NCI-H2227 treated with DMSO at 0.1 percent for 48 hours (cell line): ENCODE measurements at places on chromosomes 4 and X.

GRCh38 chr4:147768113-147768512 is 36.2 kb downstream of the ARHGAP10 start:
- no peak for DNase-seq

DNA sequence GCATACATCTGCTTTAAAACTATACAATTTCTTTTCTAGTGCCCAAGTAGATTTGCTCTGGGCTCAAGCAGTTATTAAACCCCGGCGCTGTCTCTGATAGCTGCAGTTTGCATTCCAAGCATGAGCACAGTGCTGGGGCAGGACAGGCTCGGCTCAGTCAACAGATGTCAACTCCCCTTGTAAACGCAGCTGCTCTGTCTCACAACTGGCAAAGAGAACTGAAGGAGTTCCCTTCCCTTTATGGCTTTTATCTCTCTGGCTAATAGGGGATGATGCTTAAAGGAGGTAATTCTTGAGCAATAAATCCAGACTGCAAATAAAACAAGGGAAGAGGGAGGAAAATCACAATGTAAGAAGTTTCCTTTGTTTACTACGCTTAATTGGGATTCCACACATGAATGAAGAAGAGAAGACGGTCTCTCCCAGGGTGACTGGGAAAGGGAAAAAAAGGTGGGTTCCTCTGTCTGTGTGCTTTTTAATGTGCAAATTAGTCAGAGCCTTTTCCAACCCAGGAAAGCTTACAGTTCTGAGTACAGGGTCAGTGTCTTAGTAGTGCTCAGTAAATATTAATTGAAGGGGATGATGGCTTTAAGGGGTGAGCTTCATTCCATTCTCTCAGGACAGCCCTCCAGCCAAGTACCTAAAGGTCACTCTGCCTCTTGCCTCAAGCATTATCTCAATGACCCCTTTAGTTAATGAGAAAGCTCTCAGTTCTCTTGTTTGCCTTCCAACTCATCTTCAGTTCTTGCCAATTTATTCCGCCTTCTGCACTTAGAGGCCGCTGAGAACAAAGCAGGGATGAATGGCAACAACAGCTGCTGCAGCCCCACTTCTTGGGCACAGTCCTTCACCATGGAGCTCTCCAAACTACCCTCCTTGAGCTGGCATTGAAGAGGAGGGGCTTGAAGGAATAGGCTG is 155.7 kb upstream of the JADE1 start:
- peak; percentile 28 for DNase-seq

DNA sequence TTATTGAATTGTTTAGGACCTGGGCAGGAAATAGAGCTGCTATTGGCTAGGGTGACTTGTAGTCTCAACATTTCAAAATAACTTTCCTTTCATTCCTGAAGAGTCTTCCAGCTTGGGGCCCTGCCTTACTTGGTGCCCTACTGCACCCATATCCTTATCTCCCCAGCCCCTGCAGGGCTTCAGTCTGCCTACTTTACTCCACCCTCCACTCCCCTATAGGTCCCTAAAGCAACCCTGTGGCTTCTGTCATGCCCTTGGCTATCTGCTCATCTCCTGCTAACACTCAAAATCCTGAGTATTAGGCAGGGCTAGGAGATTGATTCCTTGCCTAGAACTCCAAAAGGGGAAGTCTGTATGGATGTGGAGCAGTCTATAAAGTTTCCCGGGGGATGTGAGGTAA is 57.6 kb upstream of the PRKG2 start:
- DNase-seq: no peak

GRCh38 chr4:89482251-89482650 is 174.7 kb upstream of the GPRIN3 start:
- DNase-seq: peak; percentile 36

DNA sequence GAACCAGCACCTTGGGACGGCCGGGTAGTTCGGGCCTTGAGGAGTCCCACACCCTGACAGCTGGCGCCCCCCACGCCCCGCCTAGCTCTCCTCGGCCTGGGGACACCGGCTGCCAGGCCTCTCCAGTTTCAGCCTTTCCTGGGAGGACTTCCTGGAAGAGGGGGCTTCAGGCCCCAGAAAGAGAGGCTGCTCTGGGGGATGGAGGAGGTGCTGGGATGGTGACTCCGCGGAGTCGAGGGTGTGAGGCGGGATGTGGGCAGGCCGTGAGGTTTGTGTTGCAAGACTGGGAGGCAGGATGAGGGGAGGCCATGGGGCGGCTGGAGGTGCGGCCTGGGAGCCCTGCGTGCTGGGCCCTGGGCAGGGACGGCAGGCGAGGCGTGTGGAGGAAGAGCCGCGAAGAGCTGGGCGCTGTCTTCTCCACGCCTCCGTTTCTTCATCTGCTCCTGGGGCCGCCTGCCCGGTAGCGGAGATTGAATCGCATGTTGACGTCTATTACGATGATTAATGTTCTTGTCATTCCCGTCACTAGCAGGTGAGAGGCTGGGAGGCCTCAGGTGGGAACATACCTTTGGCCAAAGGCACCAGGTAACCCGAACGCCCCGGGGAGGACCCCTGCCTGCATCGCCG is 918 bp upstream of the FGFRL1 start:
- DNase-seq: no peak

- no peak for DNase-seq
Measured at GRCh38 chrX:122857734-122858133, 326.3 kb upstream of the GRIA3 start.

- DNase-seq: no peak
Measured at GRCh38 chrX:130758072-130758471, 144.9 kb downstream of the ENOX2 start.

DNA sequence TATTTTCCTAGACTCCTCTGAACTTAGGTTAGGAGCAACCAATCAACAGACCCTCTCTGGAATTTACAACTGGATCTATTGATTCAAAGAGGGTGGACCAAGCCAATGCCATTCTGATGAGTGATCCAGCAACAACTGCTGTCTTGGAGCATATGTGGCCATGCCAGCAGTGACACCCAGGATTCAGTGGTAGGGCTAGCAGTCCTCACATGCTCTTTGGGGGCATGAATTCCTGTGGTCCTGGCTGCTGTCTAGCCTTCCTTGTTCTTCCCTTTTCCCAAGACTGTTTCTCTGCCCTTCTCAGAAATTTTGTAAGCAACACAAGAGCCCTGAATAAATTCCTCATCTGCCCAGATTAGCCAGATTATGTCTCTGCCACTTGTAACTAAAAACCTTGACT is 61.5 kb upstream of the GATB start:
- DNase-seq: no peak

GRCh38 chrX:337331-337831 is 18.8 kb upstream of the GTPBP6 start:
- no peak for DNase-seq

DNA sequence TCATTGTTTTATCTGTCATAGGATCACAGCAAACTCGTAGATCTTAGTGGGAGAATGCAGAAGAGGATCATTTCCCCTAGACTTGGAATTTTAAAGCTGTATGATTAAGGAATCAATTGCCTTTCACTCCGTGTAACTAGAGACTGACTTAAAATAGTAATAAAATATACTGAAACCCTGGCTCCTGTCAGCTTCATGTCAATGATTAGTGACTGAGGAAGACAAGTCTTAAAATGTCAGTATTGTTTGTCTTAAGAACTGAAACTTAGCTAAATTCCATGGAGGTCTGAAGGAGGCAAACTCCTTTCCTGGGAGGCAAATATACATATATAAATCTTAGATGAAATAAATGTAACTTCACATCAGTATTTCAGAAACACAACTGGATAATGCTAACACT is 1016.7 kb upstream of the PCDH10 start:
- no peak for DNase-seq

GRCh38 chrX:38987198-38987651 is 186.0 kb downstream of the MID1IP1 start:
- DNase-seq: no peak

DNA sequence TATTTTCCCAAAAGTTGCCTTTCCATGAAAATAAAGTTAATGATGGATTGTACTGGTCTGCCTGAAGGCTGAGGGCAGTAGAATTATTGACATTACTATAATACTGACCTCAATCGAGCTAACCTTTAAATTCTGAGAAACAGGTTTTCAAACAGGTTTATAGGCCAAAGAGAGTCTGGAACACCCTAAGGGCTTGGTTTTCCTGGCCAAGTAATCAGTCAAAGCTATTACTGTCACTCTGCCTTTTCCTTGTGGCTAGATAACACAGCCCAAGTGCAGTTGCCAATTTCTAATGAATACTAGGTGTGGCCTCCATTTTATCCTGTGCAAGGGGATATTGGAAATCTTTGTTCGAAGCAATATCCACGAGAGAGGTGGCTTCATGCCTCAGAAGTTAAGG is 75.2 kb downstream of the INTS12 start:
- DNase-seq: no peak

- DNase-seq: no peak
Measured at GRCh38 chr4:170386511-170386910, 296.8 kb upstream of the AADAT start.

GRCh38 chr4:104394406-104395167 is 100.1 kb downstream of the CXXC4 start:
- DNase-seq: peak; percentile 60

DNA sequence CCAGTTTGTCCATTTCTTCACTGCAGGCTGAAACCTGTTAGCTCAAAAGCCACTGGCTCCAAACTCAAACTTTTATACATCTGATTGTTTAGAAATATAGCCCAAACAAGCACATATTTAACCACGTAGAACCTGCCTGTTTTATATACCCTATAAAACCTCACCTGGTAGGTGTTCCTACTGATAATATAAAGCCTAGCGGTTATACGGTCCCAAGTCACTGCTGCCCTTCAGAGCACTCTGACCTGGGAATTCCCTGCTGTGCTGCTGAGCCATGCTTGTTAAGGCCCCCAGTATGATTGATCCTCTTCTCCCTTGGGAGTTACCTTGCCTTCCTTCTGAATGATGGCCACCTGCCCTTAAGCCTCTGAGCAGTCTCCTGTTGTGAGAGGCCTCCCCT is 432.8 kb upstream of the LCORL start:
- DNase-seq: no peak

DNA sequence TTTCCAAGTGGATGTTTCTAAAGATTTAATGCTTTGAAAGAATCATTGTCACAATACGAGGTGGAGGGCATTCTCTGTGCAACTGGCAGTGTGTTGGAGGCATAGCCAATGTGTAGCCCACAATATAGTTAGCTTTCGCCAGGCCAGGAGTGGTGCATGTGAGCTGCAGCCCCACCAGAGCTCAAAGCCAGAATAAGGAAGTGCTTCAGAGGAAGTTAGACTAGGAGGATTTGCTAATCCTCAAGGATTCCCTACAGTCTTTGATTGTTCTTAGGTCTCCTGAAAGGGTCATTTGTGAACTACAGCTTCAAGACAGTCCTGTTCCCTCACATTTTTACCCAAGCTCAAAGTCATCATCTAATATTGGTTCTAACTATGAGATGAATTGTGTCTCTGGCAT is 16.4 kb downstream of the TRPC5OS start:
- no peak for DNase-seq

DNA sequence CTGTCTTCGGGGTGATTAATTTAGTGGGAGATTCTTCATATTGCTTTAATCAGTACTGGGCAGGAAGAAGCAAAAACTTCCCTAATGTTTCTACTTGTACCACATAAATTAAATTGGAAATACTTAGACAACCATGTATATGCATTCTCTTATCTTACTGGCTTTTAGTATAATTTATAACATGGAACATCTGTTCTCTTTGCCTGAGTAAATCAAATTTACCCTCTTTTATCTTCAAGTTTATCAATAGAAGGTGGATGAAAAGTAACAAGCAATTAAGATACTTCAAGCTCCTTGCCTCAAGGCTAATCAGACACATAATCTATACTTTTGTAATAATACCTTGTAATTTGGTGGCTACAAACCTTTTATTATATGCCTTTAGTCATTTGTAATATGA is 274.4 kb upstream of the ARX start:
- DNase-seq: no peak

DNA sequence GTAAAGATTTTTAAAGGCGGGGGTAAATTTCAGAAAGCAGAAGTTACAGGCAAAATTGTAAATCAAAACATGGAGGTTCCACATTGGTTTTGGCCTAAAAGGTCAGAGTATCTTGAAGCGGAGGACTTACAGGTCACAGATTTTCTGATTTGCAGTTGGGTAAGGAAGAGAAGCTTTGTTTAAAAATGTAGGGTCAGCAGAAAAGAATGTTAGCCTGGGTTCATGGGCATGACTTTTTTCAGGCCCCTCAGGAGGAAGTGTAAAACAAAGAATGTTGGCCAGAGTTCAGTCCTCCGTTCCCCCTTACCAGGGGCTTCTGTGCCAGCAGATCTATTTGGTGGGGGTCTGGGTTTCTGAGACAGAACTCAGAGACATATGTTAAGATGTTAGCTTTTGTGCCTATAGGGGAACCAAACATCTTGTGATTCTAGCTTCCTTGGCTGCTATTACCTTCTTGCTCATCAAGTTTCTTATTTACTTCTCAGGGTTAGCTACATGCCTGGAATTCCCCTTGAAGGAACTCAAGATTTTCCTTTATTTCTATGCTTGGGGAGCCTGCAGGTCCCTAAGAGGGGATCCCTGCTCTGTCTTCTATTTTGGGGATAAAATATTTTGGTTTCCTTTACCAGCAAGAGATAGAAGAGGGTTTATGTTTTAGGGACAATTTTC is 160.3 kb downstream of the ANK2 start:
- DNase-seq: no peak

- DNase-seq: no peak
Measured at GRCh38 chrX:2863646-2864045, 34.9 kb downstream of the GYG2 start.

- peak; percentile 8 for DNase-seq
Measured at GRCh38 chr4:167622481-167623240, 388.4 kb upstream of the SPOCK3 start.

GRCh38 chr4:7365462-7366179 is 69.1 kb downstream of the PSAPL1 start:
- peak; percentile 16 for DNase-seq

DNA sequence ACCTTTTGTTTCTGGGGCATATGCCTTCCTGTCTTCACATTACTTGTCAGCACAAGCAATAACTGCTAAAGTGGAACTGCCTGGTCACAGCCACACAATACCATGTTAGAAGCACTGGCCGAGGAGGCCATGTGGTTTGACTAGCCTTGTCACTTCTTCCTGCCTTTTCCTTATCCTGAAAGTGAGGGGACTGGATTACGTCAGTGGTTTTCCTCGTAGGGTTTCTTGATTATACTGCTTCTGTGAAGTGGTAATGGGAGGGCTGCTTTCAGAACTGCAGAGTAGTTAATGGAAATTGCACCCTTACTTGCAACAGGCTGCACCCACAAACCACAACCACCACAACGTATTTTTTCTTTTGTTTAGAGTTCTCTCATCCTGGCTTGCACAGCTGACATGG is 26.6 kb downstream of the ZRSR2 start:
- no peak for DNase-seq

- no peak for DNase-seq
Measured at GRCh38 chrX:10714531-10714930, 94.1 kb upstream of the MID1 start.

DNA sequence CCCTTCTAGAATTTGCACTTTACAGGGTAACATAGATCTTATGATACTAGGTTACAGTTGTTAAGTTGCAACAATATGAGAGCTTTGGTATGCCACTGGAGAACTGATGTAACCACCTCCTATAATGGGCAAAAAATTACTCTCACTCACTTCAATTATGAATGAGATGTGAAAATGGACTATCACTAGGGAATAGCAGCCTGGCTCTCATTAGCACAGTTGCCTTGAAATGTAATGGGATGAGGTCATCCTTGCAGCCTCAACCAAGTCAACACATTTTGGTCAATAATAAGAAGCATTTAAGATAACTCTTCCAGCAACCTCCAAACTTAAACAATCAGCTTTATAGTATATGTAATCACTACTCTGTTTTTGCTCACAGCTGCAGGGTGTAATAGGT is 69.4 kb downstream of the TBC1D9 start:
- no peak for DNase-seq
